Activated T-helper 2 cell treated with anti-CD3 and anti-CD28 coated beads, Interferon-gamma antibody, Interleukin-2, Interleukin-4, amounts not matched to agents 10 μg/mL and 5 μg/mL and 100 μg/mL, durations not matched to agents 14 hours and 24 hours and 36 hours (primary cell): ENCODE measurements at places on chromosomes 12 and 14. TPM values are rescaled to one million over a fixed set of nuclear protein-coding genes. Genes with fewer than 3 reads are reported as not detected.

REP15 gene
- total RNA-seq = 1.5 and 2.2 TPM in 2 replicates

CBX5 gene
- 98.1 and 100 TPM in 2 replicates for total RNA-seq

ACACB gene
- total RNA-seq = 12.1 and 12.9 TPM in 2 replicates

SERPINA9 gene
- not detected in 2 replicates for total RNA-seq

TTC9 gene
- 6.1 and 6.6 TPM in 2 replicates for total RNA-seq

TRMT61A gene
- total RNA-seq = 13.7 and 15.0 TPM in 2 replicates

LPAR5 gene
- 3.6 and 4.1 TPM in 2 replicates for total RNA-seq

DTX1 gene
- 0.16 TPM in 1 of 2 replicates, not detected in the other for total RNA-seq

APOF gene
- total RNA-seq = not detected in 2 replicates

TMEM30B gene
- 0.46 and 0.66 TPM in 2 replicates for total RNA-seq

PRH2 gene
- not detected in 2 replicates for total RNA-seq

AMIGO2 gene
- 10.7 and 11.1 TPM in 2 replicates for total RNA-seq

ERG28 gene
- 20.3 and 21.6 TPM in 2 replicates for total RNA-seq

SERPINA12 gene
- not detected in 2 replicates for total RNA-seq

DEPDC4 gene
- total RNA-seq = 1.7 and 1.8 TPM in 2 replicates

CLEC1B gene
- not detected in 2 replicates for total RNA-seq

B4GALNT1 gene
- total RNA-seq = 10.8 and 11.3 TPM in 2 replicates

HOXC11 gene
- total RNA-seq = not detected in 2 replicates

PRIMA1 gene
- total RNA-seq = not detected in 2 replicates

CPM gene
- 48.1 and 49.7 TPM in 2 replicates for total RNA-seq

PKP2 gene
- 0.11 TPM in 1 of 2 replicates, not detected in the other for total RNA-seq

CLEC7A gene
- not detected in 2 replicates for total RNA-seq

SPTB gene
- total RNA-seq = 0.02 and 0.05 TPM in 2 replicates

RNASE1 gene
- total RNA-seq = not detected in 2 replicates

PSMA6 gene
- 396 and 397 TPM in 2 replicates for total RNA-seq

ENDOU gene
- not detected in 2 replicates for total RNA-seq

TMPRSS12 gene
- not detected in 2 replicates for total RNA-seq

IFT43 gene
- 8.2 and 9.3 TPM in 2 replicates for total RNA-seq

ANAPC7 gene
- 67.2 and 68.4 TPM in 2 replicates for total RNA-seq

CNTN1 gene
- not detected in 2 replicates for total RNA-seq

INSM2 gene
- total RNA-seq = not detected in 2 replicates

ANGEL1 gene
- total RNA-seq = 15.0 and 15.9 TPM in 2 replicates

SNAPC1 gene
- 10.2 and 10.5 TPM in 2 replicates for total RNA-seq

FOXG1 gene
- not detected in 2 replicates for total RNA-seq
